Caco-2 (cell line): ENCODE measurements at places on chromosomes 6 and 20. TPM values are rescaled to one million over a fixed set of nuclear protein-coding genes. Genes with fewer than 3 reads are reported as not detected.

GRCh38 chr20:53352727-53353440 is 240.8 kb downstream of the ZNF217 start:
- no peaks in the 10 kb centered on the region for H3K36me3 ChIP-seq
- DNase-seq = no peak
- H3K4me1 ChIP-seq = no peaks in the 10 kb centered on the region
- H3K4me3 ChIP-seq = no peak overlapping the region
- H3K27me3 ChIP-seq = no peaks in the 10 kb centered on the region
- no peak overlapping the region for H3K27ac ChIP-seq

GRCh38 chr6:2740581-2740980 is 10.1 kb downstream of the MYLK4 start:
- no peak overlapping the region for H3K27ac ChIP-seq
- no peak overlapping the region for H3K4me3 ChIP-seq
- peaks cover 12% of the 10 kb centered on the region; the same call in 1 of the 2 replicates for H3K4me1 ChIP-seq
- H3K27me3 ChIP-seq = no peaks in the 10 kb centered on the region

BMP5 gene
- 0.48 and 0.49 TPM in 2 replicates for total RNA-seq

NFATC2 gene
- total RNA-seq = 20.8 and 22.4 TPM in 2 replicates
